T-cell (primary cell): ENCODE measurements at places on chromosomes 11 and 22.
A peak's percentile ranks its signal among the peaks of the same experiment; 100 is the strongest.

DNA sequence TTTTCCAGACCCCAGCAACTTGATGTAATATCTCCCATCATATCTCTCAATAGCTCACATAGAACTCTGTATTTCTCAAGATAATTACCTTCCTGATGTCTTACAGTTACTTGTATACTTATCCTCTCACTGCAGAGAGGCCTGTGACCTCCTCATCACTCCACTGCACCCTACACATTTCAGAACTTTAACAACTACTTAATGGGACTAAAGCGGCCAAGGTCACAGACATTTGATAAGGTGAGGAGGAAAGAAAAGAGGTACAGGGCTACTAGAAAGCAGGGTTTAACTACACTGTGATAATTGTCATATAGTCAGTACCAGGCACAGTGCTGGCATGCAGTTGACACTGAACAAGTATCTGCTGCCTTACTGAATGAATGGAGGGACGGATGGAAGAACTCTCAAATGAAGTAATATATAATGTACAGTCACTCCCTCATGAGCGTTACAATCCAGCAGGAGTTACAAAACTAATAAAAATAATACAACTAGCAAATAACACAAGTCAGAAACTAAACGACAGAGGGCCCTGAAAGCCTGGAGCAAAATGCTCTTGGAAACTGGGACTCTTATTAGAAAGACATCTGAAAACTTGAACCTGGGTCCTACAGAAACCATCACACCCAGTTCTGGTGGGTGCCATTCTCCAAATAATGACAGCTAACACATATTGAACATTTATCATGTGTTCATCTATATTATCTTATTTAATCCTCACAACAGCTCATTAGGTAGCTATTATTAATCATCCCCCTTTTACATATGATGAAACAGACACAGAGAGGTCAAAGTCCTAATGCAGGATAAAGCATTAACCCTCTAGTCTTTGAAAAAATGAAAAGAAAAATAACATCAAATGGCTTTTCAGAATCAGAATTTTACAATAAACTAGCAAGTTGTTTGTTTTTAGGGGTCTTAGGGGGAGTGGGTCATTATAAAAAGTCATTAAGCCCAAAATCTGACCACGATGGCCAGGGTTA, 14.3 kb downstream of the PI4KA start:
- DNase-seq: no peak

DNA sequence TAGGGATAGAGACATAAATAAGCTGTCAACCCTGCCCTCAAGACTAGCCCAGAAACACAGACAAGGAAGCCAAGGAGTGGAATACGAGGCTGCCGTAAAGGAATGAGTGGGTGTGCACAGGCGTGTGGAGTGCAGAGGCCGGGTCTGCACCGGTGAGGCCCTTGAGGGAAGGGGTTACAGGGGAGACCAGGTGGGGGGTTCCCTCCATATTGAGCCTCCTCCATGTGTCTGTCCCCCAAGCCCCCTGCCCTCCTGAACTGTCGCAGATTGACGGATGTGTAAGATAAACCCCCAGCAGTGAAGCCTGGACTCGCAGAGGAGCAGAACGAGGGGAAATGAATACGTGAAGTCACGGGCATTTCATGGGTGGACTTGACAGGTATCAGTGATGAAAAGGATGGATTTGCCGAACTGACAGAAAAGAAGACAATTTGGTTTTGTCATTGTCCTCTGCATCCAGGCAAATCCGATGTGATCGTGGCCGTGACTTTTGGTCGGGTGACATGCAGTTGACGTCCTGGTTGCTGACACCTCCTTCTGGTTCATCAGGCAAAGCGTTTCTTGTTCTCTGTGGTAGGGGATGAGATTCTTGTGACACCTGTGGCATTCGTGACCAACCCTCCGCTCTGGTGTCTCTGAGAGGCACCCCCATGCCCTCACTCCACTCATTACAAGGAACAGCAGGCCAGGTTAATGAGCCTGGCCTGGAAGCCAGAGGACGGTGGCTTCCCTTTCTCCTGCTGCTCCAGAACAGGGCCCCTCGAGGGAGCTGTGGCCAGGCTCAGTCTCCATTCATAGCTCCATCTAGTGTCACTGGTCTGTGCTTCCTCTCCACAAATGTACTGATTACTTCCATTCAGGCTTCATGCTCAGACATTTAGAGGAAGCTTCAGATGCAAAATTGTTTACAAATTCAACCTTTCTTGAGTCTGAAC, 223.1 kb upstream of the B3GAT1 start:
- no peak for DNase-seq

DNA sequence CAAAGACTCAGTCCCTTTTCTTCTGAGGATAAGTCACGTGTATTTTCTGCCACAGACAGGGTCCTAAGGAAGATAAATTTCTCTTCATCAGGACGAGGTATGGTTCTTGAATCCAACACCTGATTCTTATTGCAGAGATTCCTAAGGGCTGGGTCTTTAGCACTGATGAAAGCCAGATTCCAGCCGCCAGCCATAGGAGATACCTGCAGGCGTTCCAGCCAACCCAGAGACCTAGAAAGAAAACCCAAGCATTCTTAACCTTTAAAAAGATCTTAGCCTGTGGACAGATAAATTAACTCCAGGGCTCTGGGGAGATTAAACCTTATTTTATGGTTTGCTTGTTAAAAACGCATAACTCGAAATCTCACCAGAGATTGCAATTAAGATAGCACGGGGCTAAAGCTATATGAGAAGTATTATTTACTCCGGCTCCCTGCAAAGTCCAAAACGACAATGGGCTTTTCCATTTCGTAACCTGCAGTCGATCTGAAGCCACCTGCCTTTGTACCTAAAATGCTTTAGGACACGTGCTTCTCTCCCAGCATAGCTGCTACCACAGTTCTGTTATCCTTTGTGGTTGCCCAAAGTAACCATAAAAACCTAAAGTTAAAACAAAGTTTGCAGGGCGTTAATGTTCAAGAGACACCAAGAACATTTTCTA, 104.5 kb downstream of the NXPE2 start:
- no peak for DNase-seq

DNA sequence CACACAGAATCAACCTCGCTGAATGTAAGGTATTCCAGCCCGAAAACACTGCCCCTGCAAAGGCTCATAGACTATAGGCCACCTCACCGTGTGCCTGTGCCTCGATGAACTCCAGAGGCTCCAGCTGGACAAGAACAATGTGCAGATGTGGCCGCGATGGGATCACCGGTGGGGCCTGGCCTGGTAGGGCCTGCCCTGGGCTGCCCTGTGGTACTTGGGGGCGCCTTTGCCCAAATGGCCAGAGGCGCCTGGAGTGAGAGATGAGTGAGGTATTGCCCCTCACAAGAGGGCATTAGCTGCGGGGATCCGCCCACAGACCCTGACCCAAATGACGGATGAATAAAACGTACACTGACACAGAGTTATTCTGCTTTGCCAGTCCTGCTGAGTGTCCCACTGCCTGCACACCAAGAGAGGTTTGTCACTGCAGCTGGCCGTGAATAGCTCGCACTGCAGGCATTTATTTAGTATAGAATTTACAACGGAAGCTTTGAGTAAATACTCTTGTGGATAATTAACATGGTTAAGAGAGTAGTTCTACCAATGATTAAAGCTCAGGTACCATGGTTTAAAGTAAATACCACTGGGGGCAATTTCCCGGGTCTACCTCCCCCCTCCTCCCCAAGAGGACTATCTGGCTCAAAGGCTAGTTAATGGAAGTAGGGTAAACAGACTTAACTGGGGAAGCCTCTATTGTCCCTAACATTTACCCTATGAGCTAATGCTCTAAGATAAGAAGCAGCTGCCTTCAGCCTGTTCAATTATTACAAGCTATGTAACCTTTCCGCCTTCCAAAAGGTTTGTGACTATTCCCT, 101.1 kb upstream of the IGLL5 start:
- DNase-seq: no peak

- no peak for DNase-seq
These were observed 169.5 kb downstream of the EFCAB6 start for GRCh38 chr22:43642319-43643206.

GRCh38 chr11:70471254-70471653, 72.9 kb downstream of the CTTN start:
- peak; percentile 29 for DNase-seq

DNA sequence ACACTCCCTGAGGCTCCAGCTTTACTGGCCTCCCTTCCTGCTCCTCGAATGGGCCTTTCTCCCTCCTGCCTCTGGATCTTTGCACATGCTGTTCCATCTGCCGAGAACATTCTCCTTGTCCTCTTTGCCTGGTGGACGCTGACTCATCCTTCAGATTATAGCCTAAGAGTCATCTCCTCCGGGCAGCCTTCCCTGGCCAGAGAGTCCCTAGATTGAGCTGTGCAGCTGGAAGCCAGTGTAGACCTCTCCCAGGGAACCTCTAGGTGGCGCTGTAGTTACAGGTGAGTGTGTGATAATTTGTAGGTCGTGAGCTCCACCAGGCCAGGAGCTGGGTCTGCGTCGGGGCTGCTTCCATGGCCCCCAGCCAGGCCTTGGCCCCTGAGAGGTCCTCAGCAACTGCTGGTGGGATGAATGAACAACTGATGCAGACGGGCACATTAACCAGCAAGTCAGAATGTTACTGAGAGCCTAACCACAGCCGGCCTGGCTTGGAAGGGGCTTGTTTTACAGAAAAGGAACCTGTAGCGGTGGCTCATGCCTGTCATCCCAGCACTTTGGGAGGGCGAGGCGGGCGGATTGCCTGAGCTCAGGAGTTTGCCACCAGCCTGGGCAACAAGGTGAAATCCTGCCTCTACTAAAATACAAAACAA, 8.7 kb downstream of the PNPLA5 start:
- peak; percentile 13 for DNase-seq

GRCh38 chr11:93933230-93933629, 82.8 kb upstream of the VSTM5 start:
- no peak for DNase-seq

- DNase-seq: no peak
These were observed 16.3 kb upstream of the TMEM191C start for GRCh38 chr22:21450858-21451353.

DNA sequence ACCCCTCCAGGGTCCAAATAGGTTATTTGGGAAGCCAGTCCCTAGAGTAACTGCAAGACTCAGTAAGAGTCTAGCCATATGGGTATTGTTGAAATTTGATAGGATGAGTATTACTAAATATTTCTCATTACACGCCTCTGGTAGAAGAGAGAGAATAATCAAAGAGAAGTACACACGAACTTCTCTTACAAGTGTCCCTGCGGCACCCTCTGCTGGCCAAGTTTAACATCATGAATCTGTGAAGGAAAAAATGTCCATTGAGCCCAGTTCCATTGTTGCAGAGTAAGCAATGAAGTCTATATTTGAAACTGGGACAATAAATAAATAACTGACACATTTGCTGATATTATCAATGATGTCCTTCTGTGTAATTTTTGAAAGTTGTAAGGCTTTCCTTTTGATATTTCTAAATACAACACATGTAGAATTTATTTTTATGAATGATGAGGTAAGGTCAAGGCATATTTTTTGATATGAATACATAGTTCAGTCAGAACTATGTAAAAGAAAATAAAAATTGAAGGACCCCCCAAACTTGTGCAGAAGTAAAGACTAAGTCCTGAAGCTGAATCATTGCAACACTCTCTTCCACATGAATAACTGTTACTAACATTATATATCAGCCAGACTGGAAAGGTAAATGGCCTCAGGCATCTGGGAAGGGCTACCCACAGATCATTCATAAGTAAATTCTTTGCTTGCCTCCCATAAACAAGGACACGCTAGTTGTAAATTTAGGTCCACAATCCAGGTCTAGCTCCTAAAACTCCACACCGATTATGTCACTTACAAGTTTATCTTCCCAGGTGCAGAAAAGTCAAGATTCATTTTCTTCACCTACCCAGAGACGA, 10.0 kb downstream of the OR51L1 start:
- DNase-seq: no peak

DNA sequence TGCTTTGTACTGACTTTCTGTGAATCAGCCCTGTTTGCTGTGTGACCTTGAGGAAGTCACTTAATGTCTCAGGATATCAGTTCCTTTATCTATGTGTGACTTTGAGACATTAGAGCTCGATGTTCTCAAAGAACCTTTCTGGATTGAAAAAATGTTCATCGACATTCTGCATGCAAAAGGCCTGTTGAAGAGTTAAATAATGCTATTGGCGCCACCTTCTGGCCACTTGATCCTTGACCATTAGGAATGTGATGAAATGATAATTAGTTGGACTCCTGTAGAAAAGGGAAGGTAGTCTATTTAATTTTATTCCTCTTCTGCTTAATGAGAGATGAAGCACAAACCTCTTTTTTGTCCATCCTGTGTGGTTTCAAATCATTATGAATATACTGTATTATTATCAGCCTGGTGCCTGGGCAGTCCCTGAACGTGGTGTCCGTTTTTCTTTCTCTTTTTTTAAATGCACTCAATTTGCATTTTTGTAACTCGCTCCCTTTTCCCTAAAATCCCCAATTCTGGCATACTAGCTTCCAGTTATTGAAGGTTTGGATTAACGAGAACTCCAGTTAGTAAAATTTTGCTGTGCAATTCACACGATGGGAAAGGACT, 20.7 kb downstream of the ELF5 start:
- no peak for DNase-seq

GRCh38 chr11:113142508-113142907, 171.9 kb upstream of the TTC12 start:
- DNase-seq: no peak

DNA sequence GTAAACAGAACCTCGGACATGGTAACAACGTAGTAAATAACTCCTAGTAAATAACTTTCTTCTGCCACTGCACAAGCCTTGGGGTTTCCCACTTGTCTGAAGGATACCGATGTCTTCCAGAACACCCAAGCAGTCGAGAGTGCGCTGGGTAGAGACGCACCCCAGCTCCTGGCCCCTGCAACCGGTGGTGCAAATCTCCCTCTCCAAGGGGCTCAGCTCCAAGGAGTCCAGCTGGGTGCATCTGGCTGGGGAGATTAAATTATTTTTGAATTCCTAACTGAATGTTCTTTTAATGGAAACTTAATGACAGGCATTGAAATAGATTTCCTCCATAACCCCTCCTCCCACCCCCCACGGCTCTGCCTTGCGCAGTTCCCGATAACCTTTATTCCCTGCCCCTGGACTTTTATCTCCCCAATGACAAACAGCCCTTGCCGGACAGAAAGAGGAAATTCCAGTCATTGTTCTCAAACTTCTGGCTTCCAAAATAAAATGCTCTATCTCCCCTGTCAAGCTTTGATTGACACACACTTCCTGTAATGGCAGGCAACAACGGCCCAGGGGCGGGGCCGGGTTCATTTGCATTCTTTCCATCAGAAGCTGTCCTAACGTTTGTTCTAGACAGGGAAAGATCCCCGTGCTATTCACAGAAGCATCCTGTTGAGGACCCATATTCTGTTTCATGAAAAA, 31.2 kb downstream of the KCNJ1 start:
- DNase-seq: no peak

GRCh38 chr11:30561691-30562415, 24.3 kb downstream of the MPPED2 start:
- DNase-seq: no peak

DNA sequence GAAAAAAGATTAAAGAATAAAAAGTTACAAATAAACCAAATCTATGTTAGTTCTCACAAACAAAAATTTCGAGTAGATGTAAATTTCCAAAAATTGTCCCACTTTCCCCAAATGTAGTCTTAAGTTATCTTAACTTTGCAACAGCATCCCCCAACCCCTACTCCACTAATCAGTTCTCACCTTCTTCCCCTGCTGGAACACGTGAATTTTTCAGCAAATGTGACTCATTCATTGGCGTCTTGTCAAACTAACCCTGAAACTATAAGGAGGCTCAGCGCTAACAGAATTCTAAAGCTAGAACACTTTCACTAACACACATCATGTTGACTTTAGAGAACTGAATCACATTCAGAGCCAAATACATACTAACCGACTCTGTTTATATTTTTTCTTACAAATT, 46.1 kb downstream of the PHF21A start:
- DNase-seq: no peak

GRCh38 chr11:119206511-119207414, 624 bp downstream of the CBL start:
- peak; percentile 44 for DNase-seq
